ENCODE measurements at places on chromosomes 2 and 18.

GRCh38 chr2:202019689-202020450 is 13.8 kb upstream of the FZD7 start:
- no peak for DNase-seq

DNA sequence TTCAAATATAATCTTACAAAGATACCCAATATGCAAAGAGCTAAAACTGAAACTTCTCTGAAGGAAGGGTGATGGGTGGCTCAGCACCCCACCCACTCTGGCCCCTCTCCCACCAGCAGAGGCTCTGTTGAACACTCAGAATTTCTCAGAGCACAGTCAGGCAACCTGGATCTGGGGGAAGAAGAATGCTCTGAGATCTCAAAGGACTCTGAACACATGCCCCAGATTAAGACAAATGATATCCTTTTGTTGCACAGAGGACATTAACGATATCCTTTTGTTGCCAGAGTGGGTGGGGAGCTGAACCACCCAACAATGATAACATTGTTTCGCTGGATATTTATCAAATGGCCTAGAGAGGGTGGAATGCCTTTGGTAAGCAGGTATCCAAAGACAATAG is 104.8 kb downstream of the LBH start:
- DNase-seq = no peak

- no peak for DNase-seq
These were observed 716.8 kb downstream of the EPHA4 start for GRCh38 chr2:220855296-220855695.

DNA sequence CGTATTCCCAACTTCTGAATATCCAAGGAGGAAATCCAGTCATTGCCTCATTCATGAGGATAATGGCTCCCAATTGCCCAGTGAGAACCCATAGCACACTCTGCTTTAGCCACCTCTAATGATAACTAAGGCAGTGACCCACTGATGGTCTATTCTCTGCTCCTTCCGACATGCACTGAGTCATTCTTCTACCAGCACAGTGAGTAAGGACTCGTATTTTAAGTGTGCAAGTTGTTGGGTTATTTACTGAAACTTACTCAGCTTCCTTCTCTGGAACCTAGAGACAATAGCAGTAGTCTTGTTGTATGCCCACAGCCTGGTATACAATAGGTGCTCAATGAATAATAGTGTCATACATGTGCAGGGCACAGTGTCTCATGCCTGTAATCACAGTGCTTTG is 81.1 kb upstream of the ZNF397 start:
- DNase-seq = no peak

GRCh38 chr2:33059471-33060156 is 112.9 kb downstream of the LTBP1 start:
- DNase-seq = no peak

- peak; percentile 50 for DNase-seq
These were observed at the start of the genes PEX13 and PUS10 for GRCh38 chr2:61017556-61018317. PEX13 (plus strand) TSS chr2:61017720; CDS start chr2:61017760, 40 bp downstream. PUS10 (minus strand) TSS chr2:61018255; CDS start chr2:61011890, 6,365 bp downstream.

DNA sequence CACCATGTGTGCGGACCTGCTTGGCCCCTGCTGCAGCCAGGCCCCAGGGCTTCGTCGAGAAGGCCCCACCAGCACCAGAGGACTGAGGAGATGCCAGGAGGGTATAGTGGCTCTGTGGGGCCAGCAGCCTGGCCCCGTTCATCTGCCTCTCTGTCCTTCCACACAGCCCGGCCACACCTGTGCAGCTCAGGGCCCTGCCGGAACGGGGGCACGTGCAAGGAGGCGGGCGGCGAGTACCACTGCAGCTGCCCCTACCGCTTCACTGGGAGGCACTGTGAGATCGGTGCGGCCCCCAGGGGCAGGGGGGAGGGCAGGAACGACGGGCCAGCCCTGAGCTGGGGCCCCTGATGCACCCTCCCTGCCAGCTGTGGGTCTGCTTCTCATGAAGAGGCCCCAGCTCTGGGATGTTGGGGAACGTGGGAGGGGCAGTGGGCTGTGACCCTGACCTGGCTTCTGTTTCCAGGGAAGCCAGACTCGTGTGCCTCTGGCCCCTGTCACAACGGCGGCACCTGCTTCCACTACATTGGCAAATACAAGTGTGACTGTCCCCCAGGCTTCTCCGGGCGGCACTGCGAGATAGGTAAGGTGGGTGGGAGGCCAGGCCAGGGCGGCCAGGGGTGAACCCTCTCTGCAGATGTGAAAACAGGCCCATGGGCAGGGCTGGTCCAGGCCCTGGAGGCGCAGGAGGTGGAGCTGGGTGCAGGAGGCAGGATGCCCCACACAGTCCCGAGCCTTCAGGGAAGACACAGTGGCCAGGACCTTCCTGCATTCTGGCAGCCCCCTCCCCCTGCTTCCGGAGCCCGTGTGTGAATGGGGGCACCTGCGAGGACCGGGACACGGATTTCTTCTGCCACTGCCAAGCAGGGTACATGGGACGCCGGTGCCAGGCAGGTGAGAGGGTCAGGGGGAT is 50.3 kb downstream of the MTERF4 start:
- no peak for DNase-seq

- DNase-seq = no peak
These were observed 1082.0 kb downstream of the SOCS6 start for GRCh38 chr18:71370671-71371445.

- no peak for DNase-seq
These were observed 104.9 kb upstream of the NDUFV2 start for GRCh38 chr18:8997634-8998033.

DNA sequence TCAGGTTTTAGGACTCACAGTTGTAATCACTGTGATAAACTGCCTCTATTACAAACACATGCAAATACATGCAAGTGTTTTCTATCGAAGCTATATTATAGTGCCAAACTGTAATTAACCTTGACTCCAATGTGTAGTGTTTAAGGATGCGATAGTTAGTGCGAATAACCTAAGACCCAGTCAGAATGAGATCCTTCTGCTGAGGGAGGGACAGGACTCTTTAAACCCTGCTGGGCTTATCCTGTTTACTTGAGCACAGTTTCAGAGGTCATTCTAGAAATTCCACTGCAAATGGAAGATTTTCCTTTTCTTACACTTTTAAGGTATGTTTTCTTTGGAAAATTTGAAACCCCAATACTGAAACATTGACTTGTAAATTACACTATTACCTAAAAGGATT is 68.2 kb downstream of the CALCRL start:
- no peak for DNase-seq

GRCh38 chr2:74357627-74358026 is 14.4 kb upstream of the SLC4A5 start:
- DNase-seq = no peak

GRCh38 chr2:120561379-120562035 is 174.2 kb upstream of the GLI2 start:
- DNase-seq = no peak

GRCh38 chr18:45164551-45164950 is 450.7 kb upstream of the SLC14A2 start:
- no peak for DNase-seq

- no peak for DNase-seq
These were observed 563.4 kb downstream of the XIRP2 start for GRCh38 chr2:167451496-167452289.

DNA sequence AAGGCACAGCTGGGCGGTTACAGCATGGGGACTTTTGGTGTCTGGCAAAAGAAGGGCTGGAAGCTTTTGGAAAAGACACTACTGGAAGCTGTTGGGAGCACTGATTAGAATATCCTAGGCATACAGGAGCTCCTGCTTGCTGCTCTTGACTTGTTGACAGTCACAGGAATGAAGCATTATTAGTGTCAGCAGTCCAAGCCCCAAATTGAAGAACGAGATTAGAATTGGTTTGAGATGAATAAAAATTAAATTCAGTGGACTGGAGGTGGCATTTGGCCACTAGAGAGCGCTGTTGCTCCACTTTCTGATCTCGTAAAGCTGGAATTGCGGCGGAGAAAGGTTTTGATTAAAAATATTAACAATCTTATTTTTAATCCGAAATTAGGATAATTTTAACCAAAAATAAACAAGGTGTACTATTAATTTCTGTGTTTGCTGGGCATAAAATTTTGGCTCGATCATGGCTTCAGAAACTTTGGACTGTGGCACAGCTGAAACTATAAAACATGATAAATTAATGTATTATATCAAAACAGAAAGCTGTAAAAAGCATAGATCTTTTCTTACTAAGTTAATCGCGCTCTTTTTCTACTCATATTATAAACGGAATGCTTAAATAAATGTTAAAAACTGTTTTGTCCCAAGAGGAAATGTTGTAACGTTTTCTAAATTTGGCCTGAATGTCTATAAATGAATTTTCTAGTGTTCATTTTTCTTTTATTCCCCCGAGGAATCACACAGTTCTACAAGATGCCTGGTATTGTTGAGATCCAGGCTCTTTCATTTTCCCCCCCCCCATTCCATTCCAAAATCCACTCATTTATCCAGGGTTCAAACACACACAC is 2.4 kb upstream of the HOXD8 start:
- DNase-seq = peak; percentile 72

GRCh38 chr2:177970670-177971454 is 101.7 kb downstream of the PDE11A start:
- no peak for DNase-seq

DNA sequence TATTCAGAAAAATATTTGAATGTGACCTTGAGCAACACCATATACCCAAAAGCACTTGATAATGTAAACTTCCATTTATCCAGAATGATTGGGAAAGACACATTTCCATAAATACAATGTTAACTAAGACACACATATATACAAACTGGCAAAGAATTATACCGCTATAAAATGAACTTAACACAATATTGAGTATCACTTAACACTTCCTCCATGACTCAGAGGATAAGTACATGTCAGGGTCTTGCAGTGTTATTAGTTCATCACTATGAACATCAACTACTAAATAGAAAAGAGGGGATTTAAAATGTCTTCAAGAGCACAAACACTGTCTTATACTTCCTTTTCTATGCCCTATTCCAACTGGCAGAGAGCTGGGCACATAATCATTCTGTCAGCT is 18.6 kb downstream of the WDSUB1 start:
- no peak for DNase-seq

DNA sequence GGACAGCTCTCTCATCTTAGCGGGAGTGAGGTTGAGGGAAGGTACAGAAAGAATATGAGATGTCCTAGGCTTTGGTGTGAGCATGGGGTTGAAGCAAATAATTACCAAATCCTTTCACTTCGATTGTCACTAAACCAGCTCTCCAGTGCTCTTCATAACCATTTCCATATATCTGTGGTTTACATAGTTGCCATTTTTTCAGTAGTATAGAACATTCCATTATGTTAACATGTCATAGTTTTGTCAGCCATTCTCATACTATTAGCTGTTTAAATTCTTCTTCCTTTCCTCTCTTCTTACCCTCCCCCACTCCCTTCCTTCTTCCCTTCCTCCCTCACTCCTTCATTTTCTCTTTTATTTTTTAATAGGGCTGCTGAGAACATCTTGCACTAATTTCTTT is 205.9 kb downstream of the BABAM2 start:
- no peak for DNase-seq

GRCh38 chr2:190123956-190124355 is 61.4 kb upstream of the MSTN start:
- no peak for DNase-seq

GRCh38 chr2:174259981-174260380 is 11.6 kb upstream of the OLA1 start:
- DNase-seq = no peak

DNA sequence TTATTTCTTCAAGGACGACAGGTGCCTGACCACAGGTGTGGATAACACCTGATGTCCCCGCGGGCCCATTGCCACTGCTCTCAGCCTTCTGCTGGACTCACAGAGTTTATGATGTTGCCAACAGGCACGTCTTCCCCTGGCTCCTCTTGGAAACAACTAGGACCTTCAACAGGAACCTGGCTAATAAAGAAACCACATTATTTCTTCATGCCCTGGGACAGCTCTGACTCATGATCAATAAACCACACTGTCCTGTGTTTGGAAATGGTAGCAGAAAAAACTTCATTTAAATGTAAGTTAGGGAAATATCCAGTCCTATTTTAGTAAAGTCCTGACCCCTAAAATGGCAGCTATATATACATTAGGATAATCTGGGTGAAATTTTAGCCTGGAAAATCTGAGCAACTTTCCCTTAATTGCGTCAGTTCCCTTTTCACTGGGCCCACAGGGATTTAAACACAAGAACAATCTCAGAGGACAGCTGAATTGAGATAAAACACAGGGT is 158.9 kb downstream of the VAPA start:
- no peak for DNase-seq

GRCh38 chr2:128500138-128500800 is 181.6 kb upstream of the HS6ST1 start:
- no peak for DNase-seq

- DNase-seq = no peak
These were observed 9.4 kb upstream of the RAPGEF4 start for GRCh38 chr2:172726172-172726735.

GRCh38 chr18:6054256-6054842 is 159.0 kb upstream of the TMEM200C start:
- DNase-seq = no peak

DNA sequence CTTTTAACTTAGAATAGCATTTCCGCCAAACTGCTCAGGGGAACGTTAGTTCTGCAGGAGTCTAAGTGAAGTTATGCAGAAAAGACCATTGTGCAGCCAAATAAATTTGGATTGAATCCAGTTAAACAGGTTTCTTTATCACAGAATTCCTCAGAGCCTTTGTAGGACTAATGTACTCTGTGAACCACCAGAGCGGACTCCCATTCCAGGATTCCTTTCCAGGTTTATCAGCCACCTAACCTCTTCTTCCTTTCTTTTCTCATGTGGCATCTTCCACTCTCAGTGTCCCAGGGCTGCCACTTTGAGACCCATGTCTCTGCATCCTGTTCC is 350.4 kb downstream of the TSN start:
- no peak for DNase-seq

GRCh38 chr2:239405071-239405470 is 4.3 kb upstream of the HDAC4 start:
- DNase-seq = no peak

GRCh38 chr2:173982918-173983317 is 17.7 kb upstream of the SP3 start:
- no peak for DNase-seq

GRCh38 chr18:31612124-31612523 is 20.4 kb downstream of the TTR start:
- no peak for DNase-seq

- no peak for DNase-seq
These were observed 696.7 kb upstream of the SOX11 start for GRCh38 chr2:4995466-4995865.

DNA sequence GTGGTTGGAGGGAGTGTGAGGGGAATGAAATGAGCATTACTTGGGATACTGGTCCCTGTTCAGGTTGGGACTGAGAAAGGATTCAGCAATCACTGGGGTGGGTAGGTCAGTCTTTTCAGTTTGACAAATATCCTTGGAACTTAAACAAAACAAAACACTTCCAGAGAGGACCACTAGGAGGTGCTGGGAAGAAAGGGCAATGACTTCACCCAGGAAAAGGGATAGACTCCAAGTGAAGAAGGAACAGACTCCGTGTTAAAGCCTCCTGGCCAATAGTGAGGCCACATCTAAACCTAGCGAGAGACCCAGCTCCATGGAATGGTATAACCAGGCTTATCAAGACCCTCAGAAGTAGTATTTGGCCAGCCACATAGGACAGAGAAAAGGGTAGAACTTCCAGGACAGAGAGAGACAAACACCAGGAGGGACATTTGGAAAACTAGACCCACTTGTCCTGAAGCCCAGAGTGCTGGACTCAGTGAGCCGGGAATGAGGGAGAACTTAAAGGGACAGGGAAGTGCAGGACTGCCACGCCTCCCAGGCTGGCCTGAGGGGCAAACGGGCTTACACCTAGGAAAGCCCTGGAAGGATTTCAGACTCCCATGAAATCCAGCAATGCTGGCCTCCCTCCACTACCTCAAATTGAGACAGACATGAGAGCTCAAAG is 19.6 kb upstream of the KCNG3 start:
- no peak for DNase-seq

GRCh38 chr2:176592216-176592615 is 323.0 kb downstream of the MTX2 start:
- DNase-seq = no peak

GRCh38 chr2:233977296-233977837 is 60.2 kb downstream of the TRPM8 start:
- DNase-seq = no peak

All from activated CD4-positive, alpha-beta T cell treated with anti-CD3 and anti-CD28 coated beads, Interleukin-2, amount 50 U/mL, for 1 hour (primary cell).